ENCODE measurements at places on chromosomes 7 and 10.
A peak's percentile ranks its signal among the peaks of the same experiment; 100 is the strongest.

GRCh38 chr7:32494946-32495297 lies 367 bp upstream of the AVL9 start:
- no peak for DNase-seq

- peak; percentile 32 for DNase-seq
Observed at GRCh38 chr7:108311446-108312168, 144.6 kb downstream of the NRCAM start.

DNA sequence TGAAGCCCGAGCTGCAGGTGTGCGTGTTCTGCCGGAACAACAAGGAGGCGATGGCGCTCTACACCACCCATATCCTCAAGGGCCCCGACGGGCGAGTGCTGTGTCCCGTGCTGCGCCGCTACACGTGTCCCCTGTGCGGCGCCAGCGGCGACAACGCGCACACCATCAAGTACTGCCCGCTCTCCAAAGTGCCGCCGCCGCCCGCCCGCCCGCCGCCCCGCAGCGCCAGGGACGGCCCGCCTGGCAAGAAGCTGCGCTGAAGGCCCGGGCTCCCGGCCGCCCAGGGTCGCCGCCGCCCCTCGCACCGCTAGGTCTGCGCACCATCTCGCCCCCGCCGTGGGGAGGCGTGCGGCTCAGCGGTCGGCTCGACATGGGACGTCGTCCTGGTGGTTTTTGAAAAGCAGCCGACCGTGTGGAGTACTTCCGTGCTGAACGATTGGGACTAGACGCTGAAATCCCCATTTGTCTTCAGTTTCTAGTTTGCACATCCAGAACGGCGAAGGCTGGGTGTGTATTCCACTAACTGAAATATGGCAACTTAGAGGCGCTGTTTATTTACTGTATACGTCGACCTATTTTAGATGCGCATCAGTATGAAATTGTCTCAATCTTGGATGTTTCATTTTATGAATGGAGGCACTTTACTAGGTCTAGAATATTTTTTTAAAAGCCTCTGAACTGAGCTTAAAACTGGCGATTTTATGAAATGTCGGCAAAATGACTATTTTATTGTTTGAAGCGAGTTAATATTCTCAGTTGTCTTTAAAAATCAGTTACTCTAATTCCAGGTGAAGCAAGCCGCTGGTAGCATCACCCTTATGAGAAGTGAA lies 1.1 kb downstream of the NANOS1 start:
- DNase-seq, result peak; percentile 25

- DNase-seq, result no peak
Observed at GRCh38 chr10:68742397-68742796, 21.4 kb downstream of the CCAR1 start.

GRCh38 chr7:20545016-20545415 lies 70.5 kb upstream of the ABCB5 start:
- no peak for DNase-seq

DNA sequence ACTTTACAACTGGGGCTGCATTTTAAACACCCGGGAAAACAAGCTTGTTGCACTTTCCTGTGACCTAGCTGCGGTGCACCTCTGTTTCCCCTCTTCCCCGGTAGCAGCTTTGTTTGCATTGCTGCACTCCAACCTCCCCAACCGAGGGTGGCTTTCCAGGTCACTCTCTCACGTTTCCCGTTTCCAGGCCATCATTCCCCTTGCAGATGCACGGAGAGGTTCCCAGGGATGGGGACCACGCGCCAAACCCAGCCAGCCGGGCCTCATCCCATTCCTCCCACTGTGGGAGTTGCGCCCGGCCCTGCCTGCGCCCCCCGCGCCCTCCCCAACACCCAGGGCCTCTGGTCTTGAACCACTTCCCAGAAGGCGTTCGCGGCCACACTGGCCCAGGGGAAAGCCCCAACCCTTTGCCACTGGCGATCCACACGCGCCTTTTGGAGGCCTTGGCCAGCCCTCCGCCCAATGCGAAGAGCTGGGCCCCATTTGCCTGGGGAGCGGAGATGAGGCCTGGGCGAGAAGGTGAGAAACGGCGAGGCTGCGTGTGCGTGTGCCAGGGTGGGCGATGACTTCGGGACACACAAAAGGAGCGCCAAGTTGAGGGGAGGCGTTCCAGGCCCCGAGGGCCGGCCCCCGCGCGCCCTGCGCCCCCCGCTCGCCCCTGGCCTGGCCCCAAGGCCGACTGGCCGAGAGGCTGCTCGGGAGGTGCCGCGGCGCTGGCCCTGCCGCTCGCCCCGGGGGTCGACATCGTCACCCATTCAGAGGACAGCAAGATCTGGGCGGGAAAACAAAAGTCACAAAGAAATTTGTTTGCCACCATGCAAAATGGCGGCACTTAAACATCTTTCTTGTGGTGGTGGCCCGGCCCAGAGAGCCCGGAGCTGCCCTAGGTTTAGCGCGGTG lies 15.9 kb downstream of the SKIDA1 start:
- no peak for DNase-seq

- DNase-seq, result no peak
Observed at GRCh38 chr10:1577945-1578344, 159.4 kb downstream of the ADARB2 start.

DNA sequence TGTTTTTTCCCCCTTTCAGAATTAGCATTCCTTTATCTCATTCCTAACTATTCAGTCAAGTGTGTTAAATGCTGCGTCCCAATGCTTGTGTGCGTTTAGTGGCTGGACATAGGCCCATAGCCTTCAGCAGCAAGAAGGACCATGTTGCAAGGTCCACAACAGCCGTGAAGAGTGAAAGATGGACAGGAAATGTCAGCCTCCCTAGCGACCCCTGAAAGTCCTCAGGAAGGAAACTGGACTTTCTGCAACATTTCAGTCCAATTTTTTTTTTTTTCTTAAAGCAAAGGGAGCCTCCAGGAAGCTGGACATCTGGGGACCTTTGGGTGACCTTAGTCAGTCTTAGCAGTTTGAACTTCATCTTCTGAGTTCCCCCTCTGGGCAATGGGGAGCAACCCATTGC lies 550.7 kb upstream of the MGMT start:
- DNase-seq, result no peak

GRCh38 chr10:133143546-133143945 lies 16.5 kb upstream of the KNDC1 start:
- no peak for DNase-seq

- peak; percentile 5 for DNase-seq
Observed at GRCh38 chr7:14507617-14508016, 394.9 kb downstream of the DGKB start.

DNA sequence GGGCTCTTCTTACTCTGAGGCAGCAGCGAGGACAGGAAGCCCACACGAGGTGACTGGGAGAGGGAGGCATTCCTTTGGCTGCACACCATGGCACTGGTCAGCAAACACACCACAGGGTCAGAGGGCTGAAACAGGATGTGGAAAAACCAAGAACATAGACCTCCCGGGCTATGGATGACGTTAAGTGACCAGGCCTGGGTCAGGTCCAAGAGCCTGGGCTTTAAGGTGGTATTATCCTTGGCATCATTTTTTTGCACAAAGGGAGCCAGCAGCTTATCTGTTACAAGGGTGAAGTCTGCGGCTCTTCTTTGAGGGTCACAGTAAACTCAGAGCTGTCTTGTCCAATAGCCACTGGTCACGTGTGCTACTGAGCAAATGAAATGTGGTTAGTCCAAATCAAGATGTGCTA lies 7.0 kb downstream of the WDR91 start:
- DNase-seq, result peak; percentile 29

GRCh38 chr10:4017336-4017735 lies 232.3 kb upstream of the KLF6 start:
- DNase-seq, result no peak

DNA sequence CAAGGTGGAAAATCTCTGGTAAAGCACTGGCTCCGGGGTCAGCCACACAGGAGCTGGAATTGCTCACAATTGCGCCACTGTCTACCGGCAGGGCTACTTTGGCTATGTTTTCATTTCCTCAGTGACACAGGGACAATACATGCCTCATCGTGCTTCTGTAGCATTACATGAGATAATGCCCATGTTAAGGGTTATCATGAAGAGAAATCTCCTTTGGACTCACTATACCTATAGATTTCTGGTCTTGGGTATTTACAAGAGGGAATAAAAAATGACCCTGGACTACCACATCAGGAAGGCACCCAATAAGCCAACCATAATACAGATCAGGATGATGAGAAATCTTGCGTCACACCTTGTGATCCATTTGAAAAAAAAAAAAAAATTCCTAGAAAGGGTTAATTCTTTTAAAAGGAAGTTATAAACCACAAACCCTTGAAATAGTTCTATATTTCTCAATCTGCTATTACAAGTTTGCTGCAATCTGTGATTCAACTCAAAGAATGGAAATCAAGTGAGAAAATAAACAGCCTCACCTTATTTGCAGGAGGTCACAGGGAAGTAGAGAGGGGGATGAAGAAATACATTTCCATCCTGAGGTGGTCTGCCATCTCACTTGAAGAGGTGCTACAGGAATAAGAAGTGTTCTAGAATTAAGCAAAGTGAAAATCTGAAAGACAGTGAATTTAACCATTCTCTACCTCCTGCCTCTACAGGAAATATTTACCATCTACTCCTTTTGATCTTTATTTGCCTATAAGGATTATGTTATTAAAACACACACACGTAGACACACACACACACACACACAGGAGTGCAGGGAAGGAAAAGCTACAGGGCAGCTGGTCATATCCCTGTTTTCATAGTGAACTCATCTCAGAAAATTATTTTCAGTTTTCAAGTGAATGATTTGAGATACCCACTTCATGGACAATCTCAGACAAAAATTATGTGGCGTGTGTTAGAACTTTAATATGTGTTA lies 231.3 kb upstream of the CELF2 start:
- peak; percentile 32 for DNase-seq

DNA sequence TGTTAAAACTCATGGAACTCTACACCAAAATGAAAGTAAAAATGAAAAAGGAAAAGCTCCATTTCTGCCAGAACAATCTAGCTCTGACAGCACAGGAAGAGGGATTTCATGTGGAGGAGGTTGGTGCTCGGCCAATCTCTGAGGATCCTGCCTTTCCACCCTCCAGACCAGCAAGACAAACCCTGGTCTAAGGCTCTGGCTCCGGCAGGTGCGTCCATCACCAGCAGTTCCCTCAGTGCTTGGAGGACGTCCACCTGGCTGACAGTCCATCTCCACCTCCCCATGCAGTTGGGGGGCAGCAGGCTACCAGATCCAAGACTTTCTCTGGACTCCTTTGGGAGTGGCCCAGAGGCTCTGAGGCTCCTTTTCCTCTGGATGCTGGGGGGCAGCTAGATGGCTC lies 25.0 kb upstream of the LOXL4 start:
- no peak for DNase-seq

GRCh38 chr7:134473861-134474291 lies 15.0 kb upstream of the AKR1B1 start:
- peak; percentile 20 for DNase-seq

GRCh38 chr7:44433255-44434022 lies 57.0 kb downstream of the NUDCD3 start:
- DNase-seq, result no peak

- DNase-seq, result peak; percentile 36
Observed at GRCh38 chr7:25624833-25625232, 396.5 kb upstream of the NPVF start.

GRCh38 chr10:77863446-77863845 lies 63.1 kb downstream of the DLG5 start:
- no peak for DNase-seq

DNA sequence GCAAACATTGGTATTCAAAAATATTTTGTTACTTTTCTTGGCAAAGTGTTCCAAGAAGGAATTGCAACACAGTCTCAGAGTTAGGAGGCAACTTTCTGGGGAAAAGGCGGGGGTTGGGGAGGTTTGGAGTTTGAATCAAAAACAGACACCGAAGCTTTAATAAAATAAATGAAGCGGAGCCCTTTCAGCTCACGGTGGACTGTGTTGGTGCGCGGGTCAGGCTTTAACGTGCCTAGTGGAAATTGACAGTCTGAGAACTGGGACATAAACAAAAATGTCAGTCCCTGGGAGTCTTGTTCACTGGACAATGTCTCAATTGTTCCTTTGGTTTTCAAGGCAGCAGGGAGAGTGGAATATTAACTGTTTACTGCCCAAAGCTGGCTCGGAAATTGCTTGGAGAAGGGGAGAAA lies 109.3 kb downstream of the TCF7L2 start:
- no peak for DNase-seq

GRCh38 chr7:77426052-77426404 lies 9.9 kb upstream of the GSAP start:
- no peak for DNase-seq

DNA sequence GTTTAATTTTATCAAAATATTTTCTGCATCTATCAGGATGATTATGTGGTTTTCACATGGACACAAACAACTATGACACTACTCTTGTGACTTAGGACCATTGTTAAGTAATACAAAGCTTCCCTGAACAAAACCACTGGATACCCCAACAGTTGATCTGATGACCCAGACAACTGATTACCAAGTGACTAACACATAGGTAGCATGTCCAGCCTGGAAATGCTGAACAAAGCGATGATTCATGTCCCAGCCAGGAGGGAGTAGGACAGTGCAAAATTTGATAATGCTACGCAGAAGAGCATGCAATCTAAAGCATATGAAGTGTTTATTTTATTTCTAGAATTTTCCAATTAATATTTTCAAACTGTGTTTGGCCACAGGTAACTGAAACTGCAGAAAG lies 8.9 kb upstream of the PNLIP start:
- no peak for DNase-seq

DNA sequence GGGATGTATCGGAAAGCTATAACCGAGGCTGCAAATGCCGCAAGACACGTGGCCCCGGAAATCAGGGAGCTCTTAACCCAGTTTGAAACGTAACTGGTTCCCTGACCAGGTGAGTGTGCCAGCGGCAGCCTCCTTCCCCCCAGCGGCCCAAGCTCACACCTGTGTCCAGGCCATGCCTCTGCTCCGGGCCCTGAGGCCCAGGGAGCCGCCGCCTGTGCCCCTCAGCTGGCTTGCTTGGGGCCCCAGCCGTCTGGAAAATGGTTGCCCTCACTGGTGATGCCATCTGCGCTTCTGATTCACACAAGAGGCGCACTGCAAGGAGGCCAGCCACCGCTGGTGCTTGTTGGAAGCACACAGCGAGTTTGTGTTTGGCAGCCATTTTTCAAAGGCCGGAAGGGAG lies 9.2 kb downstream of the PWWP2B start:
- no peak for DNase-seq

- DNase-seq, result no peak
Observed at GRCh38 chr10:80253266-80253962, 36.0 kb downstream of the MAT1A start.

- no peak for DNase-seq
Observed at GRCh38 chr10:111539246-111539645, 462.4 kb downstream of the ADRA2A start.
